ENCODE measurements at places on chromosomes 11 and 22. TPM values are rescaled to one million over a fixed set of nuclear protein-coding genes. Genes with fewer than 3 reads are reported as not detected.

DNA sequence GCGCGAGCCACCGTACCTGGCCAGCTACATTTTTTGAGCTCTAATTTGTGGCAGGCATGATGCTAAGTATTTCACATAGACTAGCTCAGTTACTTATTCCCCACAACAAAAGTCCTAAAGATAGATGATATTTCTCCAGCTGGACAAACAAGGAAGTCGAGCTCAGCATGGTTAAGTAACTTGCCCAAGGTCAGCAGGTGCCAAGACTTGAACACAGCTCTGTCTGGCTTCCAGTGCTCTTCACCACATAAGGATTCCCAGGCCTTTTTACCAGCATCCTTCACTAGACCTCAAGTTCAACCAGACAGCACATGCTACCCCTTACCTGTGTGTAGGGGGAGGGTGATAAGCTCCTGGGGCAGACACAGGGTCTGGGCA is 177.3 kb upstream of the NCAM1 start:
- no peak for DNase-seq

DNA sequence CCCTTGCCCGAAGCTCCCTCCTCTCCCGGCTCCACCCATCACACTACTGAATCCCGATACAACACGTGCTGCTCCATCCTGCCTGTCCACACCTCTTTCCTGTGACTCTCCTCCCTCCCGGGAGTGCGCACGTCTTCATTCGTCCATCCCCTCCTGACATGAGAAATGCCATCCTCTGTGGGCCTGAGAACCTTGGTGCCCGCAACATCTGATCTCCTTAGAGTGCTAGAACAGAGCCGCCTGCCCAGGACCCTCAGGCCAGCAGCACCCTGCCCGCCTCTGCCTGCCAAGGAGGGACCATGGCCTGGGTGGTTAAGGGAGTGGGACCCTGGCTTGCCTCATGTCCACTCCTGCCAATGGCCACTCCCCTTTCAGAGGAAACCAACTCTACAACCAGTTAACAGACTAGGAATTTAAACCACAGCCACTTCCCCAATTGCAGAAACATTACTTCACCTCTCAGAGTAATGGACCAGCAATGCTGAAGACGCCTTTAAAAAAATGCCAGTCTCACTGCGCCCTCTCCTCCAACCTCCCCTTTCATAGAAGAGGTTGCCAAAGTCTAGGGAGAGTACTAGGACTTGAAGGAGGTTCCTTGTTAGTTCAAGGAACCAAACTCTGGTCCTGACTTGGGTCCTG is 466.3 kb downstream of the OPCML start:
- DNase-seq: no peak

- no peak for DNase-seq
Observed at GRCh38 chr22:37632174-37633088, 7.0 kb upstream of the SH3BP1 start.

DNA sequence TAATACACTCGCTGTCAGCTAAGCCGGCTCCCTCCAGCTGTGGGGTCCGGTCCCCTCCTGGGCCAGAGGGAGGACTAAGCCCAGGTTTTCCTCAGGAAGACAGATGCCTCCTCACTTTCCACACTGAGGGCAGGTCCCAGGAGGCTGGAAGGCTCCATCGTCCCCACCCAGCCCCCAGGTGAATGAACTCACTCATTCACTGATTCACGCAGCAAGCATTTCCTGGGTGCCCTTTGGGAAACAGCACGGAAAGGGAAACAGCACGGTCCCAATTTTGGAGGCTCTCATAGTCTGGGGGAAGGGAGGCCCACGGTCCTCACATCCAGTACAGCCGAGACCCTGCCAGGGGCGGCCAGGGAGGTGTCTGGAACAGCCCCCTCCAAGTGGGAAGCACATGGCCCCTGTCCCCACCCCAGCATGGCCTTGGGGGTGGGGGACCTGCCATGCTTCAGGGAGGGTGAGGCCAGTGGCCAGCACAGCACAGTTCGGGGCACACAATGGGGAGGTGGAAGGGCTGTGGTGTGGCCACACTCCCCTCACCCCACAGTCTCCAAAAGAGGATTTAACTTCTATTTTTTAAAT is 9.3 kb upstream of the TH start:
- no peak for DNase-seq

GRCh38 chr11:121446752-121447156 is 5.4 kb upstream of the SORL1 start:
- DNase-seq: no peak

DNA sequence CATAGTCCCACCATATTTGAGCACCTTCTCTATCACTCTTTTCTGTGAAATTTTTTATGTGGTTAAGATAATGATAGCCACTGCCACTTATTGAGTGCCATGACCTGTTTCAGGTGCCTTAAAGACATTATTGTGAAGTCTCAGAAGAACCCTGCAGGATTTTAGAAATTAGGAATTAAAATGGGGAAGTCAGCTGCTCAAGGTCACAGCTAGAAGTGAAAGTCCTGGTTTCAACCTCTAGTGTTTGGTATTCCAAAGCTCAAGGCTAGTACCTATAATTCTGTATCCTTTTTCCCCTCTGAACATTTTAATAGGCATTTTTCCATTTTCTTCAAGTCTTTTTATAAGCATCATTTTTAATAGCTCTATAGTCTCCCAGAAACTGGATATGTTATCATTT is 9.0 kb upstream of the RRM1 start:
- DNase-seq: no peak

GRCh38 chr22:28402539-28402938 is 277.1 kb downstream of the TTC28 start:
- DNase-seq: no peak

GRCh38 chr11:2348986-2349385 is 28.1 kb upstream of the CD81 start:
- DNase-seq: no peak

- DNase-seq: no peak
Observed at GRCh38 chr11:77530879-77531278, 57.0 kb upstream of the PAK1 start.

GRCh38 chr22:48083502-48083901 is 1321.1 kb downstream of the TBC1D22A start:
- DNase-seq: no peak

- no peak for DNase-seq
Observed at GRCh38 chr22:37101311-37102066, 8.0 kb downstream of the TMPRSS6 start.

- DNase-seq: no peak
Observed at GRCh38 chr11:57219021-57219627, 17.9 kb downstream of the APLNR start.

GRCh38 chr22:19852177-19852781 is 2.4 kb downstream of the GNB1L start:
- DNase-seq: no peak

GRCh38 chr11:32068134-32068870 is 22.6 kb upstream of the RCN1 start:
- no peak for DNase-seq

- DNase-seq: no peak
Observed at GRCh38 chr11:117851852-117852251, 24.6 kb downstream of the FXYD6 start.

GRCh38 chr11:129861702-129862522 is 33.5 kb downstream of the NFRKB start:
- DNase-seq: no peak

GRCh38 chr11:62044639-62045121 is 77.2 kb upstream of the FTH1 start:
- no peak for DNase-seq

GRCh38 chr11:12167061-12168000 is 56.9 kb downstream of the MICAL2 start:
- peak; percentile 74 for DNase-seq

GRCh38 chr11:123040111-123040432 is 21.9 kb downstream of the HSPA8 start:
- DNase-seq: no peak

- DNase-seq: peak; percentile 67
Observed at GRCh38 chr11:12088047-12088481, 22.3 kb upstream of the MICAL2 start.

DNA sequence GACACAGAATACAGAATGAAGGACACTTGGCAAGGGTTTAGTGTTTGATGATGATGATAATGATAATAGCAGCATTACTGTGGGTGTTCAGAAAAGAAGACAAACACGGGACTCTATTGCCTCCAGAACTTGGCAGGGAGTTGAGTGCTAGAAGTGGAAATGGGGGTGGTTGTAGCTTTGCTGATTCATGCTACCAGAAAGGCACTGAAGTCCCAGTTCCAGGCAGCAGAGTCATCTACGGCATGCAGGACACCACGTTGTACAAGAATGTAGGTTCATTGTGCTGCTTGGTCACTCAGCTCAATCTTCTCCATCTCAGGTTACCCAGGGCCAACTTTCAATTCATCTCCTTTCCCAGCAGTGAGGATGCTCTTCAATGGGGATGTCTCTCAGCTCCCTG is 115.7 kb downstream of the NTM start:
- DNase-seq: no peak

- DNase-seq: no peak
Observed at GRCh38 chr11:83764643-83765042, 478.5 kb upstream of the CCDC90B start.

DNA sequence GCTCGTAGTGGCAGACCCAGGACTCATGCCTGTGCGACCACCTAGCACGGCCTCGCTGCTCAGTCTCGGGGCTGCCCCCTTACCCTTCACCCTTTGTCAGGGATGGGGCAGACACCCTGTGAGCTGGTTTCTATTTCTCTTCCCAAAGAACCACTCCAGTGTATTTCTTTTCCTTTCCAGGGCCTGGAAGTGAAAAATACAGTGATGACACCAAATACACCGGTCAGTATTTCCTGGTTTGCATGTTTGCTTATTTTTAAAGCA is 13.7 kb downstream of the TMEM121B start:
- DNase-seq: no peak

DNA sequence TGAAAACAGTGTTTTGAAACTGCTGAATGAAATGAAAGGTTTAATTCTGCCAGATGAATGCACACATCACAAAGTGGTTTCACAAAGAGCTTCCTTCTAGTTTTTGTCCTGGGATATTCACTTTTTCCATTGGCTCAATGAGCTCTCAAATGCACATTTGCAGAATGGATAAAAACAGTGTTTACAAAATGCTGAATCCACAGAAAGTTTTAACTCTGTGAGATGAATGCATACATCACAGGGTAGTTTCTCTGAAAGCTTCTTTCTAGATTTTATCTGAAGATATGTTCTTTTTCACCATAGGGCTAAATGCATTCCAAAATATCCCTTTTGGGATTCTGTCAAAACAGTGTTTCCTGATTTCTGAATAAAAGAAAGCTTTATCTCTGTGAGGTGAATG is 237.6 kb downstream of the OR4A5 start:
- DNase-seq: no peak

- no peak for DNase-seq
Observed at GRCh38 chr11:78214331-78215194, 25.8 kb downstream of the USP35 start.

- DNase-seq: no peak
Observed at GRCh38 chr11:15707971-15708370, 593.2 kb downstream of the INSC start.

DNA sequence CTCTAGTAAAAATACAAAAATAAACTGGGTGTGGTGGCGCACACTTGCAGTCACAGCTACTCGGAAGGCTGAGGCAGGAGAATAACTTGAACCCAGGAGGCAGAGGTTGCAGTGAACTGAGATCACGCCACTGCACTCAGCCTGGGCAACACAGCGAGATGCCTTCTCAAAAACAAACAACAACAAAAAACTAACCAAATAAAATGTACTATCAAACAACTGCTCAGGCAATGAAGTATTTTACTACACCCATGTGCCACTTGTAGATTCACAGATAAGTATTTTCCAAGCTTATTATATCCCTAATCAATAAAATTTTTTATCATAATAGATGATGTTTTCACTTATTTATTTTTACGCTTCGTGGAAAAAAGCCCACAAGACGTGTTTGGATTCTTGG is 924 bp downstream of the C11orf65 start:
- DNase-seq: peak; percentile 5

DNA sequence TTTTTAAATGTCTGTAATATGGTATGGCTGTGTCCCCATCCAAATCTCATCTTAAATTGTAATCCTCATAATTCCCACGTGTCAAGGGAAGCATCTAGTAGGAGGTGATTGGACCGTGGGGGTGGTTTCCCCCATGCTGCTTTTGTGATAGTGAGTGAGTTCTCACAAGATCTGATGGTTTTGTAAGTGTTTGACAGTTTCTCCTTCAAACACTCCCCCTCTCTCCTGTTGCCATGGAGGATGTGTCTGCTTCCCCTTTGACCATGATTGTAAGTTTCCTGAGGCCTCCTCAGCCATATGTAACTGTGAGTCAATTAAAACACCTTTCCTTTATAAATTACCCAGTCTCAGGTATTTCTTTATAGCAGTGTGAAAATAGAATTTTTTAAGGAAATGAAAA is 31.1 kb upstream of the CD44 start:
- DNase-seq: no peak

GRCh38 chr22:25334162-25334490 is 114.7 kb downstream of the CRYBB2 start:
- DNase-seq: peak; percentile 27

GRCh38 chr22:38016182-38017151 is 32.1 kb upstream of the SOX10 start:
- DNase-seq: no peak

SLC29A2 gene
- 50.5 TPM for total RNA-seq

B4GALNT4 gene
- 37.1 TPM for total RNA-seq

EIF3F gene
- total RNA-seq: 259 TPM

SCGB1A1 gene
- total RNA-seq: 1.1 TPM

CCDC89 gene
- total RNA-seq: not detected

MS4A4A gene
- 11.2 TPM for total RNA-seq

MYBPC3 gene
- total RNA-seq: not detected

RIMBP3C gene
- 0.89 TPM for total RNA-seq

All from K562 (cell line).